ENCODE measurements at places on chromosomes 6 and 20.

DNA sequence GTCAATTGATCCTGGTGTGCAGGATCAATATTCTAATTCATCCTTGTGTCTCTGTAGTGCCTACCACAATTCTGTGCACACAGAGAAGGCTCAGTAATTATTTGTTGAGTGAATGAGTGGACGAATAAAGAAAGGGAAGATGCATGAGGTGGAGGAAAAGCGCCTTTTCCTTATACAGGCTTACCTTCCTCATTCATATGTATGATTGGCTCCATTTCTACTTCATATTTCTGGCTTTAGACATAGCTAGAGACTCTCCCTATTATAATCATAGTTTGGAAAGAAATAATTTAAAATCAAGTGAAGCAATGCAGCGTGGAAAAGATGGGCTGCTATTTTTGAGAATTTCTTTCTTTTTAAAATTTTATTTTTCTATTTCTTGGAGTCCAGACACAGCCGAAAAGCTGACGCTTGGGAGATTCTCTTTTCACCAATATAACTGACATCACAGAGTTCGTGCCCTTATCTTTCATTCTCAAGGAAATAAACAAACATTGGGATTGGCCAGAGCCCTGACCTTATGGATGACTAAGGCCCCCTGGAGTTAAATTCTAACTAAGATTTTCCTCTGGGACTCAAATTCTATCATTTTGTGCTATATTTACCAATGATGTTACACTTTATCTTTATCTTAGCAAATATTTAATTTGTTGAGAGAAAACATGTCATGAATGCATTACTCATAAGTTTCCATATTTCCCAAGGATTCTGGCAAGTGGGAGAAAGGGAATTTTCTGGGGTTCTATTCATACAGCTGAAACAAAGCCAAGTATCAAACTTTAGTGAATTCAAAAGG lies 48.1 kb downstream of the PRL start:
- no peak for DNase-seq
- H3K36me3 ChIP-seq = no peaks in the 10 kb centered on the region
- H3K27ac ChIP-seq = no peak overlapping the region

DNA sequence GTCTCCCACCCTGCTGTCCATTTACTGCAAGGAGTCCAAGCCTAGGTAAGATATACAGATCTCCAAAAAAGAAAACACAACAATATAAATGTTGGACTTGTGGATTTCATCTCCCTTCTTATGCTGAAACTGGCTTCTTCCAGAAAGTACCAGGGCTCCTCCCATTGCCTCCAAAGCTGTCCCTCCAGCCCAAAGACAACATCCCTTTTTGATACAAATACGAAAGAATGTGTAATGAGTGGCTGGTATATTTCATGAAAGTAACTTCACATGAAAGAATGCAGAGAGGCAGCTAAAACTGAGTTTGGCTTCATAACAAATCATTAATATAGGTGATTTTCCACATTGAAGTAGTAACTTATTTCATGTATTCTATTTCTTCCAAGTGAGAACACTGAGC lies 7.9 kb downstream of the MAFB start:
- DNase-seq = no peak
- no peak overlapping the region for H3K27ac ChIP-seq

DNA sequence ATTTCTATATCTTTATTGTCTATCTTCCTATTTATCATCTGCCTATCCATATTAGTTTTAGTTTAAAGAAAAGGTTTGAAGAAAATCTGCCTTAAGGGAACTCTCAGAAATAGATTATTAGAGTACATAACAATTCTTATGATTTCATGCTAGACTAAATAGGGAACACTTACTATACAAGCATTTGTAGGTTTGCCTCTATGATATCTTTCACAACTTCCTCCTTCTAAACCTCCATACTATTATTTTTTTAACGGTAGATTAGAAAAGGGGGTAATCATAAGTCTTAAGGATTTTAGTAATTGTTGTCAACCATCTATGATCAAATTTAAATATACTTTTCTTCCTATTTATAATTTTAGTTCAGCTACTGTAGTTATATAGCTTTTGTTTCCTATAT lies 11.6 kb upstream of the DSE start:
- no peak overlapping the region for H3K27ac ChIP-seq
- DNase-seq = no peak
- H3K27me3 ChIP-seq = no peaks in the 10 kb centered on the region
- H3K4me3 ChIP-seq = no peak overlapping the region
- H3K36me3 ChIP-seq = no peaks in the 10 kb centered on the region
- H3K4me1 ChIP-seq = no peaks in the 10 kb centered on the region

DNA sequence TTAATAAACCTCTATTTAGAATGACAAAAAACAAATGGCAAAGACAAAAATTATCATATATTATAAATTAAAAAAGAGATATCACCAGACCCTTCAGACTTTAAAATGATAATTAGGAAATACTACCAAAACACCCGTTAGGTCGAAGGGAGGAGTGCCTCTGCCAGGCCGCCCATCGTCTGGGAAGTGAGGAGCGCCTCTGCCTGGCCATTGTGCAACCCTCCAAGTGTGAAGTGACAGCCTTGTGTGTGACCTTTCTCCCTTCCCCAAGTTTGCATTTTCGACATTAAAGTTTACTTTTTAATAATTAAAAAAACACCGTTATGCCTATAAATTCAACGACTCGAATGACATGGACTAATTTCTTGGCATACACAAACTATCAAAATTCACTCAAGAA lies 64.5 kb upstream of the TASP1 start:
- no peaks in the 10 kb centered on the region for H3K4me1 ChIP-seq
- no peak overlapping the region for H3K4me3 ChIP-seq
- no peak for DNase-seq
- peaks cover 3% of the 10 kb centered on the region for H3K27me3 ChIP-seq

DNA sequence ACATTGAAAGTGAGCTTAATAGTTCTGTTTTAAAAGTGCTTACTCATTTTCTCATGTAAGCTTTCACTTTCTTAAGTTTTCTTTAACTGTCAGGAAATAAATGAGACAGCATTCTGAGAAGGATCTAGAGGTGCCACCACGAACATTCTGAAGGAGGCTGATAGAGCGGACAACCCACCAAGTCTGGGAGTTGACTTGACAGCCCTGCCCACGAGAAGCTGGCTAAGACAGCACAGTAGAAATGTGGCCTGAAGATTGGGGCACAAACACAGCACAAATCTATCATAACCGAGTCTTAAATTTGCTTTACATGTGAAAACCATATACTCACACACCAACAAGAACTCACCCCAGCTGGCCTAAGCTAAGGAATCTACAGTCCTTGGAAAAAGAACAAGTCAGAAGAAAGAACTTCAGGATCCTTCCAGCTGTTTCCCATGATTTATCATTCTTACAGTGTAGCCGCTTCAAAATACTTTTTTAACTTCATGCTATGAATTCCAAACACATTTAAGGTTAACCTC lies 144.2 kb upstream of the TNFAIP3 start:
- H3K27ac ChIP-seq = peak overlapping the region; percentile 60
- peak; percentile 38 for DNase-seq
- H3K27me3 ChIP-seq = no peaks in the 10 kb centered on the region

GRCh38 chr20:63536997-63537524 lies at the start of gene PTK6:
Gene PTK6, minus strand, starts transcription at chr20:63537376. Its CDS starts 62 bp downstream, at chr20:63537314.
- peak; percentile 39 for DNase-seq
- peak within 1 kb of the TSS; percentile 47 for H3K4me3 ChIP-seq
- no peaks in the 10 kb centered on the region for H3K27me3 ChIP-seq
- H3K4me1 ChIP-seq = peaks cover 17% of the 10 kb centered on the region
- peak within 1 kb of the TSS; percentile 88 for H3K27ac ChIP-seq
- H3K36me3 ChIP-seq = no peaks in the 10 kb centered on the region

GRCh38 chr20:5827098-5827853 lies 77.1 kb downstream of the SHLD1 start:
- DNase-seq = peak; percentile 31
- H3K4me3 ChIP-seq = no peak overlapping the region

- no peaks in the 10 kb centered on the region for H3K4me1 ChIP-seq
- H3K4me3 ChIP-seq = no peak overlapping the region
- DNase-seq = no peak
- no peaks in the 10 kb centered on the region for H3K27me3 ChIP-seq
- no peak overlapping the region for H3K27ac ChIP-seq
These were observed 663.6 kb downstream of the RNF144B start for GRCh38 chr6:19050765-19051164.

GRCh38 chr6:15319677-15320076 lies 73.8 kb downstream of the JARID2 start:
- peaks cover 34% of the 10 kb centered on the region for H3K36me3 ChIP-seq
- H3K4me1 ChIP-seq = peaks cover 91% of the 10 kb centered on the region
- no peak for DNase-seq
- H3K27me3 ChIP-seq = no peaks in the 10 kb centered on the region
- H3K27ac ChIP-seq = peak overlapping the region; percentile 79
- peak overlapping the region; percentile 15 for H3K4me3 ChIP-seq

DNA sequence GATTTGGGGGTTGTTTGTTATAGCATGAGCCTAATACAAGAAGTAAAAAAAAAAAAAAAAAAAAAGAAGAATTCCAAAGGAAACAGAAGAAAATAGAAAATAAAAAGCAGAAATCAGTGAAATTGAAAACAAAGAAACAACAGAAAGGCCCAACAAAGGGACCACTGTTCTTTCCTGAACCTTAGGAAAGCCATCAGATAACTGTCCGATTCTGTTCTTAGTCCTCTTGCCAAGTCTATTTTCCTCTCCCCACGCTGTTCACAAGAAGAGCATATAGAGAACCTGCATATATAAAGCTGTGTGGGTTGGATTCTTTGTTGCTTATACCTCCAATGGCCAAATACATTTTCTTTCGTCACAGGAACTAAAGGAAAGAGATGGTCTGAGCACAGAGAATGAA lies 38.0 kb upstream of the IPCEF1 start:
- peaks cover 2% of the 10 kb centered on the region for H3K27me3 ChIP-seq
- H3K36me3 ChIP-seq = no peaks in the 10 kb centered on the region
- peaks cover 4% of the 10 kb centered on the region for H3K4me1 ChIP-seq
- no peak overlapping the region for H3K27ac ChIP-seq

DNA sequence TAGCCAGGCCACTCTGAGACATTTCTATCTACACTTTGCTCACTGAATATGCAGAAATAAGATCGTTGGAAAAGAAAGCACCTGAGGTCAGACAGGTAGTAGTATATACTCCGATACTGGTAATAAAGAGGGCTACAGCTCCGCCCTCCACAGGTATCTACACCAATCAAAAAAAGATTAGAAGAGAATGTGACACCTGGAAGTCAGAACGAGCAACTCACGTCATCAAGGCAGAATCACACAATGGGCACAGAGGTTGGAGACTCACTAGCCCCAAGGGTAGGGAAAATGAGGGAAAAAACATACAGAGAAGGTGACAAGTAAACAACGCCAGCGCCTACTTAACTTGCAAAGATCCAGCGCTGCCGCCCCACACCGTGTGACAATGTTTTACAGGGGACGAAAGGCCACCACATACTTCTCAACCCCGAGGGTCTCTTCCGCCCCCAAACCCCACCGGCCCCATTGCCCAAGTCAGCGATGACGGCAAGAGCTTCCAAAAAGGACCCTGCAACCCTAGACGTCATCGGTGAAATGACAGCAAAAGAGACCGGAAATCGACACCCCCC lies 653 bp downstream of the LMBRD1 start:
- peak overlapping the region; percentile 85 for H3K4me3 ChIP-seq
- H3K4me1 ChIP-seq = peaks cover 48% of the 10 kb centered on the region
- peak; percentile 62 for DNase-seq
- peak overlapping the region; percentile 93 for H3K27ac ChIP-seq
- H3K36me3 ChIP-seq = peaks cover 2% of the 10 kb centered on the region

DNA sequence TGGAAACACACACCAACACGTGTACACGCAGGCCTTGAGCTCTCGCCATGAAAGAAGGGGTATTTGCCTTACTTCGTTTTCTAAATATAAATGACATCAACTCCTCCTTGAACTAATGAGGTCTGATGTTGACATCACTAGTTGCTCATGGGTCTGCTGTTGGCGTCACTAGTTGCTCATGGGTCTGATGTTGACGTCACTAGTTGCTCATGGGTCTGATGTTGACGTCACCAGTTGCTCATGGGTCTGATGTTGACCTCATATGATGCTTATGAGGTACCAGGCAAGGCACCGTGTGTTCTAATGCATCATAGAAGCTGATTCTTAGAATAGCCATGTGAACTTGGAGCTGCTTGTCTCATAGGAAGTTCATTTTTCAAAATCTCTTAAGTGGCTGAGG lies 116.5 kb downstream of the SMOC2 start:
- H3K36me3 ChIP-seq = no peaks in the 10 kb centered on the region
- H3K27ac ChIP-seq = no peak overlapping the region
- DNase-seq = no peak
- no peaks in the 10 kb centered on the region for H3K4me1 ChIP-seq
- no peak overlapping the region for H3K4me3 ChIP-seq
- H3K27me3 ChIP-seq = peaks cover 2% of the 10 kb centered on the region

GRCh38 chr20:9615766-9616454 lies 101.5 kb downstream of the LAMP5 start:
- no peak for DNase-seq
- H3K27me3 ChIP-seq = no peaks in the 10 kb centered on the region

GRCh38 chr20:46324960-46325703 lies 16.8 kb upstream of the CDH22 start:
- H3K27me3 ChIP-seq = peaks cover 13% of the 10 kb centered on the region
- no peaks in the 10 kb centered on the region for H3K4me1 ChIP-seq
- H3K4me3 ChIP-seq = no peak overlapping the region
- DNase-seq = peak; percentile 30

DNA sequence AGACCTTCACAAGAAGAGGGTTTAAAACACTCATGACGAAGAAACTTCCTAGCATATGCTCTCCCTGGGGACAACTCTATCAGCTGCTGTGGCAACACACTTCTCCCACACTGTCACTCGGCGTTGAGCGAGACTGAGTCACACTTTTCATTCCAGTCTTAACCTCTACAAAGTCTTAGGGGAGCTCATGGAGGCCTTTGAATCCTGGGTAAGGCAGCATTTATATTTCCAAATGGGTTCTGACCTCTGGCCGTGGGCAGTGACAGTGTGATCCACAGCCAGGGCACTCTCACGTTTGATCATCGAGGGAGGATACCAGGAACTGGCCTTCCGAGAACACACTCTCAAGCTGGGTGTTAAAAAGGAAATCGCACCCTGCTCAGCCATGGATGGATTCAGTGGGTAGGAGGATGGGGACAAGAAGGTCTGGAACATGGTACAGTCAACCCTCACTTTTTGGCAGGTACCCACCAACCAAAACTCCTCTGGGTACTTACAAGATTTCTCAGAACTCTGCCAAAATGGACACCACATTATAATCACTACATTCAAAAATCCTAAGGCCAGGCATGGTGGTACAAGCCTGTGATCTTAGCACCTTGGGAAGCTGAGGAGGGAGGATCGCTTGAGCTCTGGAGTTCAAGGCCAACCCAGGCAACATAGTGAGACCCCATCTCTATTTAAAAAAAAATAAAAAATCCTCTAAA lies 19.6 kb downstream of the RRBP1 start:
- H3K36me3 ChIP-seq = peaks cover 31% of the 10 kb centered on the region
- no peak overlapping the region for H3K4me3 ChIP-seq
- H3K27ac ChIP-seq = peak overlapping the region; percentile 73
- no peaks in the 10 kb centered on the region for H3K27me3 ChIP-seq
- peak; percentile 53 for DNase-seq

DNA sequence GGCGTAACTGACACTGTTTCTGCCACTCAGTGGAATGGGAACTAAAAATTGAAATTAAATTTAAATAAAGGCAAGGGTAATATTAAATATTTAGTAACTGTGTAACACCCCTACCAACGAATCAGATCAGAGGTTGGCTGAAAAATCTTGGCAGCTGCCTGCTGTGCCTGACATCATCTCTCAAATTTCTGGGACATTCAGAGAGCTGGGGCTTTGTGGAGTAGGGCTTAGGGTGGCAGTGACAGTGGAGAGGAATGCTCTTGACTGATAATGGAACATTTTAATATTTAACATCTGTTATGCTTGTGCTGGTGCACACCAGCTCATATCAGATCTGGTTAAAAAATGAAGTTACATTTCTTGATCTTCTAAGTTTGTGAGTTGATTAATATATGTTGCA lies 62.2 kb downstream of the RFPL4B start:
- no peak overlapping the region for H3K4me3 ChIP-seq
- no peaks in the 10 kb centered on the region for H3K4me1 ChIP-seq
- DNase-seq = no peak
- no peaks in the 10 kb centered on the region for H3K36me3 ChIP-seq
